ENCODE measurements at places on chromosomes 12 and 14. TPM values are rescaled to one million over a fixed set of nuclear protein-coding genes. Genes with fewer than 3 reads are reported as not detected.

GRCh38 chr14:94171208-94171607 is 2.9 kb upstream of the PPP4R4 start:
- H3K4me1 ChIP-seq = peaks cover 19% of the 10 kb centered on the region
- no peak for DNase-seq
- no peaks in the 10 kb centered on the region for H3K36me3 ChIP-seq
- peaks cover 18% of the 10 kb centered on the region for H3K27me3 ChIP-seq
- H3K27ac ChIP-seq = no peak overlapping the region

DNA sequence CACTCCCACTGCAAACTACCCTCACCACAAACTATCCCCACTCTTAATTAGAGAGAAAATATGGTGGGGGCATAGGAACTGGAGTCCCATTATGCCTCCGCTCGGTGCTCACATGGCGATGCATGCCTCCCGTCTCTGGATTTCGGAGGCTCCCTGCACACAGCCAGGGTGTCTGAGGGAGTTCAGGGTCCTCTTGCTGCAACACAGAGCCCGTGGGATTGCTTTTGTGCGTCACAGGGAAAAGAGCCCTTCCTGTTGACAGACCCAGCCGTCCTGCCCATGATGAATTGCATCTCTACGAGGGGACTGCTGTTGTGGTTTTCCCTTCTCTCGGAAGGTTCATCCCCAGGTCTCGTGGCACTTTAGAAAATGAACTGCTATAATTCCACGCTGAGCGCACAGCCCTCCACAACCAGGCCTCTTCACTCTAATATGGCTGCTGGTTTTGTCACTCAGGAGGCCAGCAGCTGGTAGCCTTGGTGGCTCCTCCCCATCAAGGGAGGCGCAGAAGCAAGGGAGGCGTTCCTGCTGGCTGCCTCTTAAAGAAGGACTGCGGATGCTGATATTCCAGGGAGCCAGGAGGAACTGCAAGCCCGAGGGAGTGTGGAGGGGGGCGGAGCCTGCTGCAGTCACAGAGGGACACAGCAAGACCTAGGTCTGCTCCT is 158.0 kb downstream of the KCNA5 start:
- no peak overlapping the region for H3K27ac ChIP-seq
- no peak overlapping the region for H3K4me3 ChIP-seq
- peaks cover 4% of the 10 kb centered on the region for H3K4me1 ChIP-seq

GRCh38 chr12:112439769-112440168 is 21.0 kb downstream of the PTPN11 start:
- no peak overlapping the region for H3K27ac ChIP-seq
- no peaks in the 10 kb centered on the region for H3K36me3 ChIP-seq
- DNase-seq = no peak
- H3K4me1 ChIP-seq = no peaks in the 10 kb centered on the region
- no peaks in the 10 kb centered on the region for H3K27me3 ChIP-seq
- H3K4me3 ChIP-seq = no peak overlapping the region

PKP2 gene
- 3.0 TPM for total RNA-seq

ARG2 gene
- 0.77 TPM for total RNA-seq

PMCH gene
- total RNA-seq = not detected
